NCI-H1105 treated with DMSO at 0.1 percent for 48 hours (cell line): ENCODE measurements at places on chromosomes 16 and 17.
A peak's percentile ranks its signal among the peaks of the same experiment; 100 is the strongest.

- no peak for DNase-seq
Observed at GRCh38 chr17:4901648-4902344, 1.1 kb downstream of the CHRNE start.

GRCh38 chr17:40622509-40622928 lies 25.1 kb downstream of the SMARCE1 start:
- DNase-seq, result no peak

- no peak for DNase-seq
Observed at GRCh38 chr16:68943961-68944360, 100.6 kb downstream of the TANGO6 start.

- DNase-seq, result no peak
Observed at GRCh38 chr16:66918803-66919568, at the start of gene CDH16. TSS of gene CDH16 (minus strand) at chr16:66918885. CDS start at chr16:66918065, 820 bp downstream.

- DNase-seq, result no peak
Observed at GRCh38 chr17:71790791-71791190, 330.0 kb upstream of the SOX9 start.

DNA sequence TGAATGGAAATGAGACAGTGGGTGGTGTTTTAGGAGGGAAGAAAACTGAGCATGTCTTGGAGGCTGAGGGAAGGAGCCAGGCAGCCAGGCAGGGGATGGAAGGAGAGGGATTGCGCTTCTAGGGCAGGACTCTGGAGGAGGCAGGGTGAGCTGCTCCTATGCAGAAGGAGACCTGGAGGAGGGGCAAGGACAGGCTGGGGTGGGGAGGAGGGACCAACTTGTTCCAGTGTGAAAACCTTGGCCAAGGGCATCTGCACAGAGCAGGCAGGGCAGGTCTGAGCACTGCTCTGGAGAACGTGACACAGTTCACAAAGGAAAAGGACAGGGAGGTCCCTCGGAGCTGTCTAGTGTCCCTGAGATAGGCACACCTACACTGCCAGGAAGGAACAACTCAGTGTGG lies 5.5 kb downstream of the GALK1 start:
- no peak for DNase-seq

DNA sequence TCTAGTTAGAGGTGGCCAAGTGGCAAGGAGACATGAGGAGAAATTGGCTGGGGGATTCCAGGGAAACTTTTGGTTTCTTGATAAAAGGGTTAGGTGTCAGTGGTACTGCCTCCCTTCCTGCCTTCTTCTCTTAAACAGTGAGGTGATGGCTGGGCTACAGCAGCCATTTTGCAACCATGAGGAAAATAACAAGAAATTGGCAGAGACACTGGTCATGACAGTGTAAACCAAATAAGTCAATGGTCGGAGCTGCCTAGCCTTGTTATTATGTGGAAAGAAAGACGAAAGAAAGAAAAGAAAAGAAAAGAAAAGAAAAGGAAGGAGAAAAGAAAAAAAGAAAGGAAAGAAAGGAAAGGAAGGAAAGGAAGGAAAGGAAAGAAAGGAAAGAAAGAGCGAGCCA lies 63.9 kb downstream of the CPPED1 start:
- no peak for DNase-seq

DNA sequence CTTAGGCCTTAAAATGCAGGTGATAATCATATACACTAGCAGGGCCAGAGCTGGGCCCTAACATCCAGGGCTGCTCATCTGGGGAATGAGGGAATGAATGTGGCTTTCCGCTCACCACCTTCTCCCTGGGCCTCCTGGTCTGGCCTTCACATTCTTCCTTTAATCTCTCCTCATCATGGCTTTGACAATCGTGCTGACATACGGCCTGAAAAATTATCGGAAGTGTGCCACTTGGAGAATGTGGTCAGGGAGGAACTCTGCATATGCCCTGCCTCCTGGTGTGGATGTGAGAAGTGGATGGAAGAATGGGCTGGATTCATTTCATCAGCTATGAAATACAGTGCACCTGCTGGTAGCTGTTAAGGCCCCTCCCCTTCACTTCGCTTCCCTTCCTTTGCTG lies 2.4 kb downstream of the WSCD1 start:
- no peak for DNase-seq

DNA sequence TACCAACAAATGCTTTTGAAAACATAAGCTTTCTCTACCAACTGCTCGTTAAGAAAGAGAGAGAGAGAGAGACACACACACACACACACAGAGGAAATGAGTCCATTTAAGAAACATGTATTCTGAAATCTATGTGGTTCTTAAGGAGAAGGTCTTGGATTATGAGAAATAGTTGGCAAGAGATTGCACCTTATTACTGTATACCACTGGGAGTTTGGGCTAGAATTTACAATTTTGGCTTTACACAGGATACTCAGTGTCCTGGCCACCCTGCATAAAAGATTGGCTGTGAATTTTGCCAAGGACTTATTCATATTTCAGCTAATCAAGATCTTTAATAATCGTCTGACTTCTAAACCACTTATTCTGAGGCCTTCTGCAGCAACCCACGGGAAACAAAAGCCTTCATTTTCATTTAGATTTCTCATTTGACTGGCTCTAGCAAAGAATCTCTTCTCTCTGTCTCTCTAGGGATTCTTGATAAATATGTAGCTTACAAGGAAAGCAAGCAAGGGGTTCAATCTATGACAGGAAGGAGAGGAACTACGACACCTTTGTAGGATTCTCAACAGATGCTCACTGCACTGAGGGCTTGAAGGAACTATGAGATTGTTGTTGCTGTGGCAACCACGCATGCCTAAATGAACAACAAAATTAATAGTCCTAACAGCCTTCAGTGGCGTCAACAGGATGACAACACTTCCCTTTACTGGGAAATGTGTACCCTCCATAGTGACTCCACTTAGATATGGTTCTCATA lies 75.3 kb upstream of the GNAO1 start:
- no peak for DNase-seq

GRCh38 chr17:80125656-80126448 lies 21.1 kb downstream of the EIF4A3 start:
- no peak for DNase-seq

DNA sequence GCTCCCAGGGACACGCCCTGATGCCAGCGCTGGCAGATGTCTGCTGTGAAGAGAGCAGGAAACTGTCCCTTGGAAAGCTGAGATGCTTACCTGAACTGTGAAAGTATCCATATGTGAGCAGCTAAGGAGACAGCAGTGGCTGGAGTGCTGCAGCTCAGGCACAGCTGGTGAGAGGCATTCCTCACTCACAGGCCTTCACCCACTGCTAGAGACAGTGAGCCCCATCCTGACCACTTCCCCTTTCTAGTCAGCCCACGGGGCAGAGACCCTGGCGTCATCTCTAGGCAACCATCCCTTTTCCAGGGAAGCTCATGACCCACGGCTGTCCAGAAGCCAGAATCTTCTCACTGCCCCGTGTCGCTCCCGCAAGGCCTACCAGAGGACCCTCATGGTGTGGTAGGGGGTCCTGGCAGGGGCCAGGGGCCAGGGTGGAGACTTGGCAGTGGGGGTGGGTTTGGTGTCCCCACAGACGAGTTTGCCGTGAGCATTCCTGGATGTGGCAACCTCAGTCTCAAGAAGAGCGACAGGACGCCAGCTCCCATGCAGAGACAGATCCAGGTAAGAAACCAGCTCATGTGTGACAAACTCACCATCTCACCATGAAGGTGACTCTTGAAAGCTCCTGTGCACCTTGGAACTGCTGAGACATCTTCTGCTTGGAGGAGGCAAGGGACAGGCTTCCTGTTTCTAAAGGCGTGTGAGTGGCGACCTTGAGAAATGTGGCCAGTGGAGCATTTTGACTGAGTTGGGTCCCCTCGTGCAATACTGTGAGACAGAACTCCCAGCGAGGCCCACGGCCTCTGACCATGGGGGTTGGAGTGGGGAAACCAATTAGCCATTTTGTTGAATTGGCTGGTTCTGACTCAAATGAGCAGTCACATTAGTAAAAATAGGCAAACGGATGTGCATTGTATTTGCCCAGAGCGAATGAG lies at the start of gene SCIMP:
Gene SCIMP (minus strand): TSS at position 216 of the 932 bp plus-strand sequence. CDS start 105 bp downstream, at position 111.
- DNase-seq, result no peak

GRCh38 chr16:23836404-23837311 lies 875 bp downstream of the PRKCB start:
- DNase-seq, result no peak

DNA sequence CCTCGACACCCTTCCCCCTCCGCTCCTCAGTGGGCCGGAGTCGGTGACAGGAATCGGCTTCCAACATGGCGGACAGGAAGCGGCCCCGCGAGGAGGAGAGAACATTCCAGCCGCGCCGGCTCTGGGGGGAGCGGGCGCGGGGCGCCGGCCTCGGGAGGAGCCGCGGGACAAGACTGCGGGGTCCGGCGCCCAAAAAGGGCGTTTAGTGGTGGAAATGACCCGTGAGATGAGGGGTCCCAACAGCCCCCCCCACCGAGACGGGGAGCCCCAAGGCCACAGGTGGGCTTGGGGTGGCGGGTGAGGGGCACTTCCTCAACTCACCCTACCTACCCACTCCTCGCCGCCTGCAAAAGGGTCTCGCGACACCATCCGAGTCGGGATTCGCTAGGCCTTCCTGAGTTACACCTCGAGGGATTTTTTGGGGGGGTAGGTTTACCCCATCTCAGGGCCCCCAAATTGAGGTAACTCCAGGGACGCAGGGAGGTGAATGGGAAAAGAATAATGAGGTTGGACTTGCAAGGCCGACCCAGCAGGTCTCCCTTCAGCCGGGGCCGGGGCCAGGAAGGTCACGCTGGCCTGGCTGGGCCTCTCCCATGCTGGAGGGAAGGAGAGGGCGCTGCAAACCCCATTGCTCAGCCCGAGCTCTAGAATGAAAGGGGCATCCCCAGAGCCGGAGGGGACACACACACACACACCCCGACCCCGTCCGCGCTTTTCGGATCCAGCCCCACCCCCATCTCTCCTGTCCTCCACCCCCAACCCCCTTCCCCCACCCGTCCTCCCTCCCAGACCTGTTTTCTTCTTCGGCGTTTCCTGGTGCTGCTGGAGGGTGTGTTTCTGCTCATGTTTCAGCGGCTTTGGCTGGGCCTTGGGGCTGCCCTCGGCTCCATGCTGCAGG lies 707 bp downstream of the NUFIP2 start:
- DNase-seq, result peak; percentile 42

DNA sequence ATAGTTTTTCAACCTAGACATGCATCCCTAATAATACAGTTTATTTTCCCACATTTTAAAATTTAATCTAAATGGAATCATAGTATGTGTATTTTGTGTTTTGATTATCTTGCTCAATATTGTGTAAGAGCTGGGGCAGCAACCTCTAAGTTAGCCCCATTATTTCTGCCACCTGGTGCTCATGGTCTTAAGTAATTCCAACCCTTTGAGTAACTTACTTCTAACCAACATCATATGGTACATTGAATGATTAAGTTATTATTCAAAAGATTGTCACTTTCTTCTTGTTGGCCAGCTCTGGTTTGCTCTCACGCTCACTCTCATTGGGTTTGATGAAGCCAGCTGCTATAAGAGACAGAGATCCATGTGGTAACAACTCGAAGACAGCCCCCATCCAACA lies 3.9 kb upstream of the KRTAP4-3 start:
- no peak for DNase-seq

- no peak for DNase-seq
Observed at GRCh38 chr17:39597372-39598046, 10.2 kb downstream of the NEUROD2 start.

GRCh38 chr16:50369133-50369804 lies 481 bp upstream of the BRD7 start:
- DNase-seq, result no peak

DNA sequence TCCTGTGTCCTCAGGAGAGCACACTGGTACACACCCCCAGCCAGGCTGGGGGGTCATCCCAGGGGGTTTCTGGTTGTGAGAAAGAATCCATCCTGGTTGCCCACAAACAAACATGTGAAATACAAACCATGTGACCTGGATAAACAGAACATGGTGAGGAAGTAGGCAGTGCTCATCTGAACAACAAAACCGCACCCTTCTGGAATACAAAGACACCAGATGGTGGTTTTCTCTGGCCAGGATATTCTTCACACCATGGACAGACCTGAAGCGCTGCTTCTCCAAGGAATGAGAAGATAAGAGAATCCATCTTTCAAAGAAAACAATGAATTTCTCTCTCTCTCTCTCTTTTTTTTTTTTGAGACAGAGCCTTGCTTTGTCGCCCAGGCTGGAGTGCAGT lies 302.3 kb downstream of the SLC39A11 start:
- DNase-seq, result no peak

- DNase-seq, result peak; percentile 44
Observed at GRCh38 chr17:35898283-35899070, 18.3 kb upstream of the CCL5 start.

GRCh38 chr17:9895923-9896322 lies 9.1 kb downstream of the RCVRN start:
- DNase-seq, result no peak

DNA sequence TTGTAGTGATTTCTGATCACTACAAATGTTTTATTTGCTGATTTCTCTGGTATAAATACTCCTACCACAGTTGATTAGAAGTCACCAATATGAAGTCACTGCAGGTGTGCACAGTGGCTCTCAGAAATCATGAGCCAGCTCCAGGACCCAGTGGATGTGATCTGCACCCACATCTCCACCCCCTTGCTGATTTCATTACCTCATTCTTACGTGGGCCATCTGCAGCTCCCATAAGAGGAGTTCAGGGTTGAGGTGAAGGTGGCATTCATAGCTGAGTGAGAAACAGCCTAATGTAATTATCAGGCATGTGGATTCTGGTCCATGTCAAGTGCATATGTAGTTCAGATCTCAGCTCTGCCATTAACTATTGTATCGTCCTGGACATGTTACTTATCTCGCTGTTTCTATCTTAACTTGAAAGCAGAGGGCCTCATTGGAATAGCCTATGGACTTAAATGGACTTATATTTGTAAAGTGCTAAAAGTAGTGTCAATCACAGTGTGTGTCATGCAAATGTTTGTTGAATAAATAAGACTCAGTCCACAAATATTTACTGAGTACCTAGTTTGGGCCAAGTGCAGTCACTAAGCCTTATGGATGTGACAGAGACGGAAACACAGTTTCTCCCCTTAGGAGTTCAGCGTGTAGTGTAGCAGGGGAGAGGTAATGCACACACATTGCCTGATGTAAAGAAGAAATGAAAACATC lies 40.7 kb upstream of the ZKSCAN2 start:
- DNase-seq, result no peak

GRCh38 chr17:69725146-69725545 lies 310.6 kb downstream of the MAP2K6 start:
- no peak for DNase-seq

DNA sequence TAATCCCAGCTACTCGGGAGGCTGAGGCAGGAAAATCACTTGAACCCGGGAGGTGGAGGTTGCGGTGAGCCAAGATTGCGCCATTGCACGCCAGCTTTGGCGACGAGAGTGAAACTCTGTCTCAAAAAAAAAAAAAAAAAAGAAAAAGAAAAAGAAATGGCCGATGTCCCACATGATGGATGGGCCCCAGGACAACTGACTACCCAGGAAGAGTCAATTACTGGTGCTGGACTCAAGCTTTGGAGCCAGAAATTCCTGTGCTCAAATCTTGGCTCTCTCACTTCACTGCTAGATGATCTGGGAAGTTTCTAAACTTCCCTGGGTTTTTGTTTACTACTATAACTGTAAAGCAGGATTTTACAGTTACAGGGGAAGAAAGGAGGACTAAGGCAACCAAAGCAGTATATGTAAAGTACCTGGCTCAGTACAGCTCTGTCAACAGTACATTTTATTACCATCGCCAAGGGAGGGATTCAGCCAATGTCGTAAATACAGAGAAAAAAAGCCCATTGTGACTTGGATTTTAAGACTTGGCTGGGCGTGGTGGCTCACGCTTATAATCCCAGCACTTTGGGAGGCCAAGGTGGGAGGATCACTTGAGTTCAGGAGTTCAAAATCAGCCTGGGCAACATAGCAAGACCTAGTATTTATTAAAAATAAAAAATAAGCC lies 11.9 kb downstream of the C16orf86 start:
- no peak for DNase-seq

GRCh38 chr16:12833926-12834325 lies 30.2 kb upstream of the CPPED1 start:
- no peak for DNase-seq
